ENCODE measurements at places on chromosomes 7 and 10. TPM values are rescaled to one million over a fixed set of nuclear protein-coding genes. Genes with fewer than 3 reads are reported as not detected.

DNA sequence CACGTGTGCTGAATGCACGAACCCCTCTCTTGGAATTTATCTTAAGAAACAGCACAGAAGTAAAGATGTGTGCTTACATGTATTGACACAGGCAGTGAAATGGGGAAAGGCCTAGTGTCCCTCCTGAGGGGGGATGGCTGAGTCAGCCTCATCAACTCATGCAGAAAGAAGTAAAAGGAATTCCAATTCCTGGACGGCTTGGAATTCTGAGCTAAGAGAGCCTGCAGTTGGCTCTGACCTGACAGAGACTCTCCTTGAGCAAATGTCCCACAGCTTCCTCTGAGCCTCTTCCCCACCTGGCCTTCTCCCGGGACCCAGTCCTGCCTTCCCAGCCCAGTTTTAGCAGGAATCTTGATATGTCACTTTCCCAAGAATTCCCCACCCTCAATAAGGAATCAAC, 542.4 kb upstream of the ADARB2 start:
- no peak for DNase-seq

GRCh38 chr7:24911213-24911603, 68.8 kb downstream of the OSBPL3 start:
- no peak for DNase-seq

DNA sequence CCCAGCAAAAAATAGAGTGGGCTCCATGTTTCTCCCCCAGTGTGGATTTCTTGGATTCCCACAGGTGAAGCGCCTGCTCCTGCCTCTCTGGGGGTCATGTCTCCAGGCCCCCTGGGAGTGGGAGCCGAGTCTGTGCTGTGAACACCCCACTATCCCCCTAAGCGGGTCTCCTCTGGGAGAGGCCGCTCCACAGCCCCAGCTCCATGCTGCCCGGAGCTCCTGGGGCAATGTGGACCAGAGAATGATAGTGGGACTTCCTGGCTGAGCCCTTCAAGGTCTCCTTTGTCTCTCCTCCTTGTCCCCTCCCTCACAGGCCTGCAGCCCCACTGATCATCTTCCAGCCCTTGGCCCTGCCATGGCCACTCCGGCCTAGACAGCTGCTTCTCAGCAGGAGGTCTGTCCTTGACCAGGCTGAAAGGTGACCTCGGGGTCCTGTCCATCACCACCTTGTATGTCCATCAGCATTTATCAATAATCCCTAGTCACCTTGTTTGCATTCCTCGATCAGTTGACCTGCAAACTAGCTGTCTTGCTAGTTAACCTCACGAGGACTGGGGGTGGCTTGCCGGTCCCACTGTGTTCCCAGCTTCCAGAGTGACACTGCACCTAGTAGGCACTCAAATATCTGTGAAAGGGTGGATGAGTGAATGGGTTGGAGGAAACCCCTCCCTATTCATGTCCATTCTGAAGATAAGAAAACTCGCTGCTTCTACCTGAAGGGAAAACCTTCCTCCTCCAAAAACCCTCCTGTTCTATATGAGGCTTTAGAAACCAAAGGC, 776 bp upstream of the CALML3 start:
- no peak for DNase-seq

DNA sequence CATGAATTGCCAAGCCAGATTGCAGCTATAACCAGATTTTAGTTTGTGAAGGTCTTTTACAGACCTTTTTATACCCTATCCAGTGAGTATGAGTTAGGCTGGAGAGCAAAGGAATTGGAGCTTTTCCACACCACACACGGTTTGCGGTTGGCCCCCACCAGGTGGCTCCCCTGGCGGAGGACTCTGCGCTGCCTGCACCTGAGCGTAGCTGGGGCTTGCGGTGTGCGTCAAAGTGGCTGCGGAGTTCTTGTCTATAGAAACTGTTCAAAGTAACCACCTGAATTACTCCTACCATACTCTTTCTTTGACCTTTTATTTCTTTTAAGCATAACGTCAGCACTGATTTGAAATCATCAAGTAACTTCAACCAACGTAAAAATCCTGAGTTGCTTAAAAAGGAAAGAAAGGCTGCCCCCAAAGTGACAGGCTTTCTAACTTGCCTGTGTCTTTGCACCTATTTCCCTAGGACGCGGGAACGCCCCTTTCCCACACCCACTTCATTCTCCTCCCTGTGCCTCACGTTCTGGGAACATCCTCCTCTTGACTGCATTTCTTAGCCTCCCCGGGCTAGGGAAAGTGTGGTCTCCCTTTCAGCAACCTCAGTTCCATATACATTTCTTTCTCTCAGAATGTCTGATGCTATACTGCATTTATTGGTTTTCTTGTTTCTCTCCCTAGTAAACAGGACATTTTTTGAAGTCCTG, 47.6 kb upstream of the TMEM72 start:
- DNase-seq, result no peak

- DNase-seq, result no peak
Observed at GRCh38 chr10:119302591-119303253, 95.4 kb downstream of the GRK5 start.

- DNase-seq, result no peak
Observed at GRCh38 chr10:70122742-70123141, 9.9 kb downstream of the AIFM2 start.

DNA sequence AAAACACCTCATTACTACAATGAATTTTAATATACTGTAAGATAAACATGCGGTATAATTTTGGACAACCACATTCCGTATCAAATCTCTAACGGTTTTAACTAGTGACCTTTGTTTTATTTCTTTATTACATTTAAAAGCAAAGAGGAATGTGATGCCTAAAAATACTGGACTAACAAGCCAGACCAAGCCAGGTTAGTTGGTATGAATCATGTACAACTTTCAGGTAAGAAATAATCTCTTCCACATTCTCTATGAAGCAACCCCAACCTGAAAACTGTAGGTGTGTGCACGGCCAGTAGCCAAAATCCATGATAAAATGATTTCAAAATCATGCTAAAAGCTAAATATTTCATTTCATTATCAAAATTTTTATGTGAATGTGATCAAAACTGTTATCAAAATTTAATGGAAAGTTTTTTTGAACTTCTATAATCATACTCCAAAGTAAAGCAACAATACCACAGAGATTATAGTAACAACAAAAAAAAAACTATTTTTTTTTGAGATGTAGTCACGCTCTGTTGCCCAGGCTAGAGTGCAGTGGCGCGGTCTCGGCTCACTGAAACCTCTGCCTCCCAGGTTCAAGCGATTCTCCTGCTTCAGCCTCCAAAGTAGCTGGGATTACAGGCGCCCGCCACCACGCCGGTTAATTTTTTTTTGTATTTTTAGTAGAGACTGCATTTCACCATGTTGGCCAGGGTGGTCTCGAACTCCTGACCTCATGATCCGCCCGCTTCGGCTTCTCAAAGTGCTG, 127.2 kb downstream of the NRBF2 start:
- no peak for DNase-seq

DNA sequence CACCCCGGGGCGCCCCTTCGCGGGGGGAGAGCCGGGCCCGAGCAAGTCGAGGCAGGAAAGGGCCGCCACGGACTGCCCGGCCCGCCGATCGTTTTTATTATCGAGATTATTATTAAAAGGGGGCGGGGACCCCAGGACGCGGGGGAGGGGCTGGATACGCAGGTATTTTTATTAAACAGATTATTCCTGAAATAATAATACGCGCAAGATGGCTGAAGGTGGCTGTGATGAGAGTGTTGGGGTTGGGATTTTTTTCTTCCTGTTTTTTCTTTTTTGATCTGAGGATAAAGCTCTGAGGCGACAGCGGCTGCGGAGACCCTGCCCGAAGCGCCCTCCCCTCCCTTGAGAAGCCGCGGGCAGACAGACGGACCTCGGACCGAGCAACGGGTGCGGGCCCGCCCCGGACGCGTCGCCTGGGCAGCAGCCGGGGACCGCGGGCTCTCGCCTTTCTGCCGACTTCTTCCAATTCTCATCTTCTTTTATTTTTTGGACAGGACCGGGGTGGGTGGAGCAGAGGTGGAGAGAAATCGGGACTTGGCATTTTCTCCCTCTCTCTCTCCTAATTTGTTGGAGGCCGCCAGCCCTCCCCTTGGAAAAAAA, 1.4 kb upstream of the TRIM8 start:
- DNase-seq, result peak; percentile 57

GRCh38 chr7:48505051-48505450, 333.8 kb downstream of the ABCA13 start:
- DNase-seq, result no peak

DNA sequence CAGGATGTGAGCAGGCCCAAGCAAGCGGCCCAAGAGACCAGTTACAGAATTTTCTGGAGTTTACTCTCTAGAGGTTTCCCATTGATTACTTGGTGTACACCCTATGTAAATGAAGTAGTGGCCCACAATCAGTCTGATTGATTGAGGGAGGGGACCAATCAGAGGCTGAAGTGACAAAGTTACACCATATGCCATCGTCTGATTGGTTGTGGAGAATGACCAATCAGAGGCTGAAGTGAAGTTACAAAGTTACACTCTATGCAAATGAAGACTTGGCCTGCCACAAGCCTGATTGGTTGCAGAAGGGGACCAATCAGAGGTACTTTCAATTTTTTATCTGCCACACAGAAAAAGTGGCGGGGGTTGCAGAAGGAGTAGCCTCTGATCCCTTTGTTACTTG, 83.7 kb downstream of the KIF20B start:
- DNase-seq, result no peak

GRCh38 chr10:121747163-121747775, 149.0 kb upstream of the FGFR2 start:
- no peak for DNase-seq

GRCh38 chr7:96596120-96596826, 113.4 kb downstream of the SEM1 start:
- no peak for DNase-seq

- no peak for DNase-seq
Observed at GRCh38 chr7:49333180-49333881, 409.0 kb downstream of the CDC14C start.

DNA sequence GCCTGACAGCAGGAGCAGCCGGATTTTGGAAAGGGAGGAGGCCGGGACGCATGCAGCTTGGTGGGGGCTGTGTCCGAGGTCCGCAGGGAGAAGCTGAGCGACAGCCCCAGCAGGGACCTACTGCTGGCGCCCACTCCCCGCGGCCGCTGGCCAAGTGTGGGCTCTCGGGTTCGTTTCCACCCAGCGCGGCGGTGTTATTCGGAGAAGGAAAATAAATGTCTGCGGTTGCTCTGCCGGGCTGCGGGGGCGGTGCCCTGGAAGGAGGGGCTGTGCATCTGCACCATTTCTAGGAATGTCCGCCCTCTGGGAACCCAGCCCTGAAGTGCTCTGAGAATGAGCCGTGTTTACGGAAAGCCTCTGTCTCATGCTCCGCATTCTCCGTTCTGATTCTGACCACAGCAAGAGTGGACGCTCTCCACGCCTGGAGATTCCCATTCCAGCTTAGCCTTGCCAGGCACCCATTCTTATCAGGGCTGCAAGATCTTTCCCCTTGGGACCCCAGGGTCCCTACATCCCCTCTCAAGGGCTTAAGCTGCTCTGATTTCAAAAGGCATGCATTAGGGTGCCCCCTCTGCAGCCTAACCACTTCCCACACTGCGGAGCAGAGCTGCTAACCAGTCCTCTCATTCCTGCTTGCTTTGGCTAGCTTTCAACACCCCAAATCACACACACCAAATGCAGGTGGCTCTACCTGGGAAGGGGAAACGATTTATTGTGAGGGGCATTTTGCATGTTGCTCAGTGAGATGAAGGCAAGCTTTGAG, 256.6 kb upstream of the GLI3 start:
- DNase-seq, result peak; percentile 14

- no peak for DNase-seq
Observed at GRCh38 chr10:76209135-76209534, 777.7 kb downstream of the LRMDA start.

The ZNF33B gene
- 6.4 TPM for total RNA-seq

The ZYX gene
- total RNA-seq, result 137 TPM

The EVX1 gene
- not detected for total RNA-seq

The FAM25C gene
- not detected for total RNA-seq

The BMPER gene
- total RNA-seq, result not detected

The SFTPD gene
- not detected for total RNA-seq

The CLDN3 gene
- total RNA-seq, result not detected

The ANKRD61 gene
- total RNA-seq, result 0.33 TPM

The NODAL gene
- not detected for total RNA-seq

The ACTR3C gene
- total RNA-seq, result 8.0 TPM

The SYCE1 gene
- 0.14 TPM for total RNA-seq
